ENCODE measurements at places on chromosomes 7 and 10.

DNA sequence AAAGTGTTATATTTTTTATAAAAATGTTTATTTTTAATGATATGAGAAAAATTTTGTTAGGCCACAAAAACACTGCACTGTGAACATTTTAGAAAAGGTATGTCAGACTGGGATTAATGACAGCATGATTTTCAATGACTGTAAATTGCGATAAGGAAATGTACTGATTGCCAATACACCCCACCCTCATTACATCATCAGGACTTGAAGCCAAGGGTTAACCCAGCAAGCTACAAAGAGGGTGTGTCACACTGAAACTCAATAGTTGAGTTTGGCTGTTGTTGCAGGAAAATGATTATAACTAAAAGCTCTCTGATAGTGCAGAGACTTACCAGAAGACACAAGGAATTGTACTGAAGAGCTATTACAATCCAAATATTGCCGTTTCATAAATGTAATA is 64.8 kb upstream of the CAPZA2 start:
- no peak for DNase-seq

- DNase-seq: no peak
Measured at GRCh38 chr7:30022991-30023390, 3.5 kb downstream of the FKBP14 start.

- DNase-seq: no peak
Measured at GRCh38 chr7:42574685-42575084, 337.2 kb downstream of the C7orf25 start.

DNA sequence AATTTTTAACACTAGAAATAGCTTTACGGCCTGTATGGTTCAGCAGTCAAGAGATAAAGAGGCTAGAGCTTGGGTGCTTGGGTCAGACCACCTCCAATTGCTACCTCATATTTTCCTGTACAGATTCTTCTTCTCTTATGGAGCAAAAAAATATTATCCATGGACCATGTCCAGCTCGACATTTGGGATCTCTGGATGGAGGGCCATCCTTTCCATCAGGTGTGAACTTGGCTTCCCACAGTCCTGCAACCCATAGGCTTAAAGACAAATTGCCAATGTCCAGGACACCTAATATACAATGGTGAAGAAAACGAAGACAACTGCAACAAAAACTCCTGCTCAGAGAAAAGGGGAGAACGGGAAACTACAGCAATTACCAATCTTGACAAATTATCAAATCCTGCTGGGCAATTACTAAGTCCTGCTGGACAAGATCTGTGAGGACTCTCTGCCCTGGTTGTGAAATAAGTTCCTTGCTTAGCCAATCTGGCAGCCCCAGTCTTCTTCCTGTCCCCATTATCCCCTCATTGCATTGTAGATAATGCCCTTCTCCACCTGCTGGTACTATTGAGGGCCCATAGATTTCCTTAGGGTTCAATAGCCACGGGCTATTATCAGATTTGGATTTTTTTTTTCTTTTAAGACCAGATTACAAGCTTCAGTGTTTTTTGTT is 42.0 kb upstream of the BRAF start:
- DNase-seq: no peak

DNA sequence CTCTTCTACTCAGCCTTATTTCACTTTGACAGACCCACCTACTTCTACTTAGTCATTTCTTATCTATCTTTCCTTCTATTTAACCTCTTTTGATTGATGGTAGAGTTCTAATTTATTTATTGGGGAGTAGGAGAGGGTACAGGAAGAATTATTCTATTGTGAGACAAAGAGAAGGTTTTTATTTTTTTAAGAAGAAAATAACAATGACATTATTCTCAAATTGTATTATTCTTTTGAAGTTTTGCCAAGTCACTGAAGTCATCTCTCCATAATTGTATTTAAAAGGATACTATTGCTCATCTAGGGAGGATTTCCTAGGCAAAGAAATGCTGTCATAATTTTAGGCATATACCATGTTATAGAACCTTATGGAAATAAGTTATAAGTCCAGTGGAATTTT is 52.7 kb downstream of the ITGB8 start:
- DNase-seq: no peak

Measured in activated CD8-positive, alpha-beta memory T cell treated with anti-CD3 and anti-CD28 coated beads for 1 hour (primary cell).